ENCODE measurements at places on chromosomes 7 and 10.

DNA sequence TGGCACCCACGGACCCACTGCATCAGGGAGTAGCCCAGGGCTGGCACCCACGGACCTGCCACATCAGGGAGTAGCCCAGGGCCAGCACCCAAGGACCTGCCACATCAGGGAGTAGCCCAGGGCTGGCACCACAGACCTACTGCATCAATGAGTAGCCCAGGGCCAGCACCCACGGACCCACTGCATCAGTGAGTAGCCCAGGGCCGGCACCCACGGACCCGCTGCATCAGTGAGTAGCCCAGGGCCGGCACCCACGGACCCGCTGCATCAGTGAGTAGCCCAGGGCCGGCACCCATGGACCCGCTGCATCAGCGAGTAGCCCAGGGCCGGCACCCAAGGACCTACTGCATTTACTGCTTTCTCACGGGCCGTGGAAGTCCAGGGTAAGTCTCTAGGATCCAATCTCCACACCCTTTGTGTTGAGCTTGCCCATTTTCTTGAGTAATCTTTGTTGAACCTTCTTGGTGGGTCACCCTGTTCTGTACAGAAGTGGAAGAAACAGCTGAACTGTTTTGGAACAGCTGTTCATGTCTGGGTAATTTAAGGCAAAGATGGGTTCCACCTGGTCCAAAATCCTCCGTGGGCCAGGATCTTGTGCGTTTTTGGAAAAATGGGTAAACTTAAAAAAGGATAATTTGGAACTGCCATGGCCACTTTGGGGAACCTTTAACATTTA, 69.0 kb downstream of the VIPR2 start:
- no peak for DNase-seq

- peak; percentile 65 for DNase-seq
These were observed 10.5 kb downstream of the LSM5 start for GRCh38 chr7:32479574-32480200.

DNA sequence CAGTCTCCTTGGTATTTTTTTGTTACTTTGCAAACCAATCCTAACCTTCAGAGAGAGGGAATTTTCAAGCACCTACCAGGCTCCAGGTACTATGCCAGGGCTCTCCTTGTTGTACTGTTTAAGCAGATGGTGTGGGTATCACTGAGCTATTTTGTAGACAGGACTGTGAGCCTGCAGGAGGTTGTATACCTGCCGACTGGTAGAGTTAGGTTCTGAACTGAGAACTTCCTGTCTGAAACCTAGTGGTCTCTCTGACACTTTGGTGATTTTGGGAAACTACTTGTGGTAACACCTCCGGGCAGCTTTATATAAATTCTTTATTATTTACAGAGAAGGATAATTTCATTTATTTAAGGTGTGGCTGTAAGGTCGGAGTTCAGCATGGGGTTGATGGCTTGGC, 4.6 kb downstream of the ZNF853 start:
- DNase-seq: no peak

DNA sequence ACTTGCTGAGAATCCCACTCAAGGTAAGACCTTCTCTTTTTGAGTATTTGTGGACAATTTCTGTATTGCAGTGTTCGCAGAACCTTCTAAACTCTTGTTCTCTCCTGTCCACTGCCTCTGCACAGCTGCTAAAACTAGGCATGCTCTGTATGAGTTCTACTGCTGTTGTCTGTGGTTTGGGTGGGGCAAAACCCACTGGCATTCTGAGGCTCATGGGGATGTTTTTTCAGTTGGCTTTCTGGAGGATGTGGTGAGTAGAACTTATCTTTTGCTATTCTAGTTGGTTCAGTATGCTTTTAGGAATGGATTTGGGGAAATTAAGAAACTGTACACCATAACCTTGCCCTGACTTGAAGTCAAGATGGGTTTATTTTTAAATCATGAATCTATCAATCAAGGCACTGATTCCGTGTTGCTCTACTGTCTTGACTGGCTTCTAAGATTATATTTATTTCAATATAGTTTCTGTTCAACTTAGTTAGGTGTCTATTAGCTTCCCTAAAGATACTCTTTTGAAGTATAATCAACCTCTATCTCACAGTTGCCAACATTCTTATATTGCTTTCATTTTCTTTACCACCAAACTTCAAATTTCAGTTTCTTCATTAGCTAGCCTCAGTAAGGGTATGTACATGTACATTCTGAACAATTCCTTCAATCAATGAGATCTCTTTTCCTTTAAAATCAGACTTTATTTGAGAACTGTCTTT, 25.0 kb upstream of the C1GALT1 start:
- DNase-seq: no peak

- no peak for DNase-seq
These were observed 89.7 kb upstream of the STEAP1B start for GRCh38 chr7:22589641-22590201.

GRCh38 chr7:66639773-66640172, 11.1 kb downstream of the KCTD7 start:
- no peak for DNase-seq

- DNase-seq: no peak
These were observed 249.3 kb upstream of the ZMIZ1 start for GRCh38 chr10:78819361-78820006.

DNA sequence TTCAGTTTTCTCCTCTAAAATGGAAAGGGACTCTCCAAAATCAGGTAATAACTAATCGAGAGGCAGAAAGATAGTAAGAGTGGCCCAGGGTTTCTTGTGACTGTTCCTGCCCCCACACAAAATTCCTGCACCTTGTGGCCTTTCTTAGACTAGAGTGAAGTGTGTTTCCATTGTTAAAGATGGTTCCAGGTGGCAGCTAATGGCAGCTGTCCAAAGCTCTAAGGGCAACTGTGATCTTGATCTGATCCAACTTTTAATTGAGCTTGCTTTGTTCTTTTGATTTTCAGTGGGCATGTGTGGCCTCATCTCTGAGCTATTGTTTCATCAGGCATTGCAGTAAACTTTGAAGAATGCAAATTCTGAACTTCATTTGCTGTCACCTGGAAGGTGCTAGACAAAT, 19.4 kb downstream of the ACSL5 start:
- DNase-seq: no peak

- DNase-seq: peak; percentile 95
These were observed 6.6 kb downstream of the CPA2 start for GRCh38 chr7:130273081-130273932.

DNA sequence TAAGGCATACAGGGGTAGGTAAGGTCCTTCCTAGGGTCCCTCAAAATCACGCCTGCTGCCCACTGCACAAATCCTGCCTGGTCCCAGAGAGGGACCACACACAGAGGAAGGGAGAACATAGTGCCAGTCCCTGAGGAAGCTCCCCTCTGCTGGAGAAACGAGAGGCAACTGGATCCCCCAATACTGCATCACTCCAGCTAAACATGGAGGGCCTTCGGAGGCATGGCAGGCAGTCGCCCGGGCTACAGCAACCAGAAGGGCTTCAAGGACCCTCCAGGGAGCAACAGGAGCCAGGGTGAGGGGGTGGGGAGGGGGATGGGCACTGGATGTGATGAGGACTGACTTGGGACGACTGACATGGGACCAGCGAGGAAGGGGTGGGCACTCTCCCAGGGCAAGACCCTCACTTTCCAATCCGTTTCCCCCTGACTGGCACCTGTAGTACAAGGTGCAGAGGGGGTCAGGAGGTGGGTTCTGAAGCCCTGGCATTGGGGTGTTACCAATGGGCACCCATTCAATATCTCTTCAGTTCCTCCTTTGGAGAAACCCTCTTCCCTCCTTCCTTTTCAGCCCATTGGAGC, 21.7 kb downstream of the DDIT4 start:
- DNase-seq: no peak

GRCh38 chr7:104664648-104665047, 336.2 kb downstream of the LHFPL3 start:
- no peak for DNase-seq

- DNase-seq: no peak
These were observed 29.6 kb downstream of the STAM start for GRCh38 chr10:17673471-17674061.

- DNase-seq: peak; percentile 86
These were observed 356 bp upstream of the NDUFB2 start for GRCh38 chr7:140696024-140696679.

GRCh38 chr7:153657182-153657800, 394.9 kb upstream of the DPP6 start:
- DNase-seq: no peak

- DNase-seq: no peak
These were observed 18.9 kb downstream of the NOD1 start for GRCh38 chr7:30459591-30460245.

GRCh38 chr7:29194206-29194593, 375 bp upstream of the CHN2 start:
- no peak for DNase-seq

- no peak for DNase-seq
These were observed 191.4 kb downstream of the BMPER start for GRCh38 chr7:34096777-34097176.

GRCh38 chr7:132450188-132450587, 126.1 kb downstream of the PLXNA4 start:
- no peak for DNase-seq

DNA sequence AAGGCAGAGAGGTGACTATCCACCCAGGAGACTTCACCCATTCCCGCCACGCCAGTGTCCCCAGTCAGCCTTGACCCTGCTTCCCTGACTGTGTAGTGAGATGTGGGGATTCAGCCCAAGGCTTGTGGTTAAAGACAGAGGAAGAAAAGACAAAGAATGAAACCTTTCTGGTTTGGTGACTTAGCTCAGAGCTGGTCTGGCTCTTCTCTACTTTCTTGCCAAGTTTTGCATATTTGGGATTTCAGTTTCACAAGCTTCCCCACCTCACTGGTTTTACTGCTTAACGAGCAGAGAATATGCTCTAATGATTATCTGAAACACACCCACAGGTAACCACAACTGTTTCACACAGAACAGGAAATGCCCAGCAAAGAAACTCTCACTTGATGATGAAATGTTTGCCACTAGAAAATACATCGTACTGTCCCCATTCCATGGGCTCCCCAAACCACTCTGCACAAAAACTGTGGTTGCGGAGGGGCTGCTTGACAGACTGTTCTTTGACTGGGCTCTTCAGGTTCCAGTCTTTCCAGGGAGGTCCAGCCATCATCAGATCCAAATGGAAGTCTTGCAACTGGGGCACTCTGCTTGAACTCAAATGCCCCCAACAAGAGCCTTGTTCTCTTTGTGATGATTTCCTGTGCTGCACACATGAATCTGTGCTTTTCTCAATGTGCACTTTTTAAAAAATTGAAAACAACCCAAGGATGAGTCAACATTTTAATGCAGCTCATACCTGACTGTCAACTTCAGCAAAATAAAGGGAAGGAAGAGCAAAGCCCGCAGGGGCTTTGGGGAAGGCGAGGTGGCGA, 95.5 kb downstream of the CTBP2 start:
- no peak for DNase-seq

- no peak for DNase-seq
These were observed 49.4 kb upstream of the RET start for GRCh38 chr10:43027331-43027955.

GRCh38 chr7:129768614-129769399, 157.3 kb downstream of the NRF1 start:
- no peak for DNase-seq

- DNase-seq: no peak
These were observed 3.2 kb downstream of the SFMBT2 start for GRCh38 chr10:7407368-7408290.

GRCh38 chr7:106057204-106057961, 54.7 kb downstream of the SYPL1 start:
- no peak for DNase-seq

- DNase-seq: peak; percentile 79
These were observed 53.7 kb upstream of the DUSP5 start for GRCh38 chr10:110444004-110444337.

- no peak for DNase-seq
These were observed 45.6 kb downstream of the AP3M1 start for GRCh38 chr10:74104996-74105395.

DNA sequence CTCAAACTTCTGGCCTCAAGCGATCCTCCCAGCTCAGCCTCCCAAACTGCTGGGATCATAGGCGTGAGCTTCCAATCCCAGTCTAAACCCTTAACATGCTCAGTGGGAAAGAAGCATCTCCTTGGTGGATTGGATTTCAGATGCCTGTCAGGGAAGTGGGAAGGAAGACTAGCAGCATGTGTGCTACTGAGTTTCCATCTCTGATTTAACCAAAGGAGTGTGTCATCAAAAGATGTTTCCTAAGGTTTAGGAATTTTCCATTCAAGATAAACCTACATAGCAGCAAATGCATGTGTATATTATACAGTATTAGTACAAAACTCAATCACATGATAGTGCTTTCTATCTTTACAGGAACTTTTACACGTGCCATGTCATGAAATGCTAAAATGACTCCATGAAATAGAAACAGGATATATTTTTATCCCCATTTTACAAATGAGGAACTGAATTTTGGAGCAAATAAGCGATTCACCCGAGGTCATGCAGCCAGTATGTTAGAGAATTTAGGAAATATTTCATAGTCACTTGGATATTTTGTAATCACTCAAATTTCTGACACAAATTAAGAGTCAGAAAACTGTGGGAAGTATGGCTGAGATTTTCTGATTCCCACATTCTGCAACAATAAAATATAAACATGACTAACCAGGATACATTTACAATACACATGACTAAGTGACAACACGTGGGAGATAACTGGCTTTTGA, 11.4 kb upstream of the TMEM26 start:
- DNase-seq: no peak

- no peak for DNase-seq
These were observed 22.4 kb upstream of the LRRC17 start for GRCh38 chr7:102890292-102890970.

GRCh38 chr7:70923181-70923845, 208.6 kb upstream of the GALNT17 start:
- no peak for DNase-seq

DNA sequence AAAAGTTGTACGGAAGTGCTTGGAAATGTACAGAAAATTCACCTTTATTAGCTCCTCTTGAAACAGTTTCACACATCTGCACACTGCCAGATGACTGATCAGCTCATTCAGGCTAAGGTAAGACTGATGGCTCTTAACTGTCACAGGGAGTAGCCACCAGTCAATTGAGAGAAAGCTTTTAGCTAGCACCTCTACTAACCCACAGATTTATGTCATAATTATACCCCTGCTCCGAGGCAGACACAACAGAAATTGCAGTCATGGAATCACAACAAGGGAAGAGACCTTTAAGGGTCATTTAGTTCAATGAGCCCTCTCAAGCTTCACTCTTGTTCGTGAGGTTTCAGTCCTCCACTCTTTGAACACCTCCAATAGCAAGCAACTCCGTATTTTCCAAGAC, 235.4 kb downstream of the TRIL start:
- no peak for DNase-seq

GRCh38 chr7:31883761-31884164, 186.4 kb downstream of the PDE1C start:
- DNase-seq: no peak

- no peak for DNase-seq
These were observed 97.4 kb upstream of the PDCD4 start for GRCh38 chr10:110774069-110775019.

All from NCI-H1694 (cell line).